ENCODE measurements at places on chromosomes 11 and 22. TPM values are rescaled to one million over a fixed set of nuclear protein-coding genes. Genes with fewer than 3 reads are reported as not detected.

The ZNF215 gene
- 5.1 TPM for total RNA-seq

The CCDC88B gene
- total RNA-seq: 13.4 TPM

The CYB5R3 gene
- 211 TPM for total RNA-seq

The CARNS1 gene
- total RNA-seq: 0.70 TPM

The TSPAN32 gene
- total RNA-seq: 2.8 TPM

The PATE3 gene
- total RNA-seq: not detected

The SBF1 gene
- 84.3 TPM for total RNA-seq

The TENM4 gene
- 0.70 TPM for total RNA-seq

The MS4A8 gene
- total RNA-seq: 36.2 TPM

The CLMP gene
- 4.7 TPM for total RNA-seq

The SLC22A6 gene
- not detected for total RNA-seq

The SCGB1C1 gene
- total RNA-seq: not detected

The PGM2L1 gene
- 12.0 TPM for total RNA-seq

The WNT11 gene
- 5.7 TPM for total RNA-seq

The CALCB gene
- not detected for total RNA-seq

The OR4A16 gene
- total RNA-seq: not detected

The OR52H1 gene
- total RNA-seq: 0.28 TPM

The GUCD1 gene
- total RNA-seq: 243 TPM

The DBX1 gene
- not detected for total RNA-seq

The MRE11 gene
- total RNA-seq: 16.9 TPM

The GLB1L3 gene
- not detected for total RNA-seq

Measured in mucosa of descending colon (tissue), 3 donors.